ENCODE measurements at places on chromosomes 7 and 10.

DNA sequence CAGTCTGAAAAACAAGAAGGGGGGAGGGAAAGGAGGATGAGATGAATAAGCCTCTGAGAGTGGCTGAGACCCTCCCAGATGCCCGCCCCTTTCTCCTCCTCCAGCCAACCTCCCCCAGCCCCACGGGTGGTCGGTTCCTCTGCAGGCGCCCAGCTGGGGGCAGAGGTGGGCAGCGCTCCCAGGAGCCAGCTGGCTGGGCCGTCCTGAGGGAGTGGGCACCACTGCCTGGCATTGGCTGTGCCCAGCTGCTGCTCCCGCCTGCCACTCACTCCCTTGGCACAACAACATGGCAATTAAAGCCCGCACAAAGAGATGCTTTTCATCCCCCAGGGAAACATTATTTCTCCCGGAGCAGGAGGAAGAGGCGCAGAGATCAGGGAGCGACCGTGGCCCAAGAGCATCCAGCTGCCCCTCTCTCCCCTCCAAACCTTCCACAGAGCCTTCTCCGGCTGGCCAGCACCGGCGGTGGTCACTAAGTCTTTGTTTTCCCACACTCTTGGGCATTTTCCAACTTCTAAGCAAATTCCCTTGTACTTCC lies 107.2 kb downstream of the SPDYE5 start:
- H3K4me3 ChIP-seq = no peak overlapping the region
- H3K27ac ChIP-seq = no peak overlapping the region
- no peaks in the 10 kb centered on the region for H3K36me3 ChIP-seq
- H3K4me1 ChIP-seq = peaks cover 30% of the 10 kb centered on the region

DNA sequence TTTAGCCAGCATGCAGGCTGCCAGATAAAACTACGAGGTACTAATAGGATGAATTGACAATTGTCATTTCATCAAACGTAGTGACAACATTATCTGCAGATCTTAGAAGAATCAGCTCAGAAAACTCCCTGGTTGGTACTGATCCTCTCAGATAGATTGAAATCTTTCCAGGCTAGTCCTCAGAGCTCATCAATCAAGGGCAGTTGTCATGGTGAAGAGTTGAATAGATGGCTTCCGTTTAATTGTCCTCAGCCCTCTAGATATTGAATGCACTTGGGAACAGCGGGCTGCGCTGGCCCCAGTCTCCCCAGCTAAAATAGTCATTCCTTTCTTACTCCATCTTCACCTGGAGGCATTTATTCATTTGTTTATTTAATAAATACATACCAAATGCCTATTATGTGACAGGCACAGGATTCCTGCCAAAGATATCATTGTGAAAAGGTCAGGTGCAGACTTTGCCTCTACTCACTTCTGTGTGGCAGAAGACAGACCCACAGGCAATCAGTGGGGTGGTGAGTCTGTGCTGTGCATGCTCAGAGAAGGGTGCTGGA lies 1081.6 kb downstream of the TYW1 start:
- no peaks in the 10 kb centered on the region for H3K4me1 ChIP-seq
- no peaks in the 10 kb centered on the region for H3K27me3 ChIP-seq
- peaks cover 5% of the 10 kb centered on the region for H3K36me3 ChIP-seq
- DNase-seq = no peak

DNA sequence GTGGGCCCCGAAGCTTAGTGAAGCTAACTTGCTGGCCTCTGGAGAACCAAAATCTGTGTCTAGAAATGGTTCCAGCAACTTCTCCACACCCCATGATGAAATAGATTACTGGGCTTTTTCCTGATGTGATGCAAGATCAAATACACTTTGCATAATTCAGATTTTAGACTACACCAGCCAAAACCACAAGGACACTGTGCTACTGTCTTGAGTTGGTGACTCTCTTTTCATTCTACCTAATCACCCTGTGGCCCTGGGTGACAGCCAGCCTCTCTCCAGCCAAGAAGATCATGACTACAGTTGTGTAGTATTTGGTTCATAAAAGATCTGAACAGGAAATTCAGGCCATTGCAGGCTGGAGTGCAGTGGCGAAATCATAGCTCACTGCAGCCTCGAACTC lies 22.2 kb downstream of the AZGP1 start:
- peak overlapping the region; percentile 82 for H3K27ac ChIP-seq
- peaks cover 20% of the 10 kb centered on the region for H3K27me3 ChIP-seq
- H3K4me1 ChIP-seq = peaks cover 31% of the 10 kb centered on the region
- peak overlapping the region; percentile 65 for H3K4me3 ChIP-seq
- H3K36me3 ChIP-seq = peaks cover 4% of the 10 kb centered on the region

GRCh38 chr7:49014870-49015269 lies 90.5 kb downstream of the CDC14C start:
- no peaks in the 10 kb centered on the region for H3K4me1 ChIP-seq
- no peaks in the 10 kb centered on the region for H3K27me3 ChIP-seq
- H3K27ac ChIP-seq = no peak overlapping the region
- no peak for DNase-seq

GRCh38 chr10:91864744-91865143 lies 44.5 kb downstream of the FGFBP3 start:
- H3K4me3 ChIP-seq = no peak overlapping the region
- H3K36me3 ChIP-seq = peaks cover 8% of the 10 kb centered on the region
- no peak overlapping the region for H3K27ac ChIP-seq
- H3K4me1 ChIP-seq = peaks cover 10% of the 10 kb centered on the region
- DNase-seq = no peak

- no peaks in the 10 kb centered on the region for H3K27me3 ChIP-seq
- no peak overlapping the region for H3K4me3 ChIP-seq
- peaks cover 25% of the 10 kb centered on the region for H3K4me1 ChIP-seq
- DNase-seq = no peak
- H3K27ac ChIP-seq = no peak overlapping the region
- no peaks in the 10 kb centered on the region for H3K36me3 ChIP-seq
Observed at GRCh38 chr7:76428149-76428823, 3.5 kb downstream of the ZP3 start.

DNA sequence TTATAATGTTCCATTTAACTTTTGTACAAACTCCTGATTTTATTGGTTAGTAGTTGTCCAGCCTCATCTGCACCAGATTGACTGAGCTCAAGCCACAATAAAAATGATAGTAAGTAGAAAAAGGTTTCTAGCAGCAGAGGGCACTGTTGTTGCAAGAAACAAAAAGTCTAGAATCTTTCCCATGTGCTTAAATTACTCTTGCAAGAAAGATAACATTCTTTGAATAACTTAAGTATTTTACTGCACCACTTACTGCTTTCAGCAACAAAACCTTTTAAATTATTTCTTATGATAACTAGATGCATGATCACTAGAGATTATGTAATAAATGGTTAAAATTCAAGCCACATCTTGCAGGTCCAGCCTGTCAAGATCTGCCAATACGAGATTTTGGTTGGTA lies 27.0 kb downstream of the LMOD2 start:
- no peak for DNase-seq
- H3K27me3 ChIP-seq = no peaks in the 10 kb centered on the region
- no peak overlapping the region for H3K27ac ChIP-seq
- peaks cover 3% of the 10 kb centered on the region for H3K36me3 ChIP-seq

GRCh38 chr10:59323036-59323459 lies 39.3 kb downstream of the FAM13C start:
- no peak overlapping the region for H3K27ac ChIP-seq
- H3K27me3 ChIP-seq = no peaks in the 10 kb centered on the region
- H3K36me3 ChIP-seq = no peaks in the 10 kb centered on the region
- DNase-seq = no peak

DNA sequence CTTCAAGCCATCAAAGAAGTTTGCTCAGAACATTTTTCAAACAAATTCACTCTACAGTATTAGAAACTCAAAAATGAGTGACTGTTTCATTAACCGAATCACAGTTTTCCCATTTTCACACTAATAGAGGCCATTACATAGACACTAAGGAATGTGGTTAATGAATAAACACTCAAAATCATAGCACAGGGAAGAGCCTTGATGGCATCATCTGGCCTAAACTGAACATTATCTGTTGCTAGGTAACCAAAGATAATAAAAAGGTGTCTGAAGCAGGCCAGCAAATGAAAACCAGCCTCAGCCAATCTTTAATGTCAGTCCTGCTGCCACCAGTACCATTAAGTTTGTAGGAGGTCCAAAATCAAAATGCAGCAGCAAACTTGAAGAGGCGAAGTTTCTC lies 492.4 kb upstream of the STEAP1 start:
- H3K36me3 ChIP-seq = no peaks in the 10 kb centered on the region
- no peak overlapping the region for H3K4me3 ChIP-seq
- no peak overlapping the region for H3K27ac ChIP-seq

DNA sequence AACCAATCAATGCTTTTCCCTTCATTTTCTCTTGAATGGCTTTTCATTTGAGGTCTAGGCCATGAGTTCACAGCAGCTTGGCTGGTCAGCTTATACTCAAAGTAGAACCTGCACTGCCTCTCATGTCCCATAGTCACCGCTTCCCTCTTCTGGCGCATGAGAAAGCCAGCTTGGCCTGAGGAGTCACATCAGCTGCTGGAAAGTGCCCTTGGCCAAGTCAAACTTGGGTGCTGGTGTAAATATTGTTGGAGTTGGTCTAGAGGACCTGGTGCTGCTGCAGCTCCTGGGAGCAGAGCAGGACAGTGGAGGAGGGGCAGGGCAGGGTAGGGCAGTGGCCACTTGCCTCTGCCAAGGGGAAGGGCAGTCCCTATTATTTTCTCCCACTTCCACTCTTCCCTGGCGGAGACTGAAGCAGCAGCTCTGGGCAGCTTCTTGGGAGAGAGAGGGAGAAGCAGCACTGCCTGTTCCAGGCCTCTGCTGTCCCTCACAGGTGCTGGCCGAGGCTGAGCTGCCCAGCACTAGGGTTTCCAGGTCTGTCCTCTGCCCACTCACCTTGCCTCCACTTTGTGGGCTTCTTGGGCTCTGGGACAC lies 12.8 kb downstream of the UBE2D4 start:
- no peak overlapping the region for H3K27ac ChIP-seq
- H3K4me3 ChIP-seq = no peak overlapping the region
- H3K27me3 ChIP-seq = no peaks in the 10 kb centered on the region

- H3K4me1 ChIP-seq = no peaks in the 10 kb centered on the region
- no peak overlapping the region for H3K4me3 ChIP-seq
- no peaks in the 10 kb centered on the region for H3K27me3 ChIP-seq
- peaks cover 4% of the 10 kb centered on the region for H3K36me3 ChIP-seq
- no peak for DNase-seq
Observed at GRCh38 chr7:66296001-66296521, 90.9 kb downstream of the TPST1 start.

- H3K36me3 ChIP-seq = peaks cover 12% of the 10 kb centered on the region
- H3K4me1 ChIP-seq = peaks cover 13% of the 10 kb centered on the region
- H3K27me3 ChIP-seq = peaks cover 10% of the 10 kb centered on the region
- peak; percentile 42 for DNase-seq
- peak within 1 kb of the TSS; percentile 87 for H3K4me3 ChIP-seq
Observed at GRCh38 chr10:119029613-119030420, at the start of gene NANOS1. Gene NANOS1, plus strand, starts transcription at chr10:119029714. Its CDS starts 88 bp downstream, at chr10:119029802.

DNA sequence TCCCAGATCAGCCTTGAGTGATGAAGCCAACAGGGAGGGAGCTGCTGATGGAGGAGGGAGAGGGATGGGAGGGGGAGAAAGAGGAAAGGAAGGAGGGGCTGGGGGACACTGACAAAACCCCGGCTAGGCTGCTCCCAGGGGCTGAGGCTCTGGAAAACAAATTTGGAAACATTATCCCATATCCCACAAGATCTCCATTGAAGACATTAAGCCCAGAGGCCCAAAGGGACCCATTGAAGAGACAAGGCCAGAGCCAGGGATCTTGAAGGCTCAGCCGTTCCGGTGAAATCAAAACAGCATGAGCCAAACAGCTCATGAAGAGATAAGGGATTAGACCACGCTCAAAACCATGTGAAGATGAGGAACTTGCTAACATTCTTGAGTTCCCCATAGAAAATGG lies 184.3 kb upstream of the ITGB1 start:
- no peaks in the 10 kb centered on the region for H3K27me3 ChIP-seq
- DNase-seq = no peak
- no peak overlapping the region for H3K27ac ChIP-seq

DNA sequence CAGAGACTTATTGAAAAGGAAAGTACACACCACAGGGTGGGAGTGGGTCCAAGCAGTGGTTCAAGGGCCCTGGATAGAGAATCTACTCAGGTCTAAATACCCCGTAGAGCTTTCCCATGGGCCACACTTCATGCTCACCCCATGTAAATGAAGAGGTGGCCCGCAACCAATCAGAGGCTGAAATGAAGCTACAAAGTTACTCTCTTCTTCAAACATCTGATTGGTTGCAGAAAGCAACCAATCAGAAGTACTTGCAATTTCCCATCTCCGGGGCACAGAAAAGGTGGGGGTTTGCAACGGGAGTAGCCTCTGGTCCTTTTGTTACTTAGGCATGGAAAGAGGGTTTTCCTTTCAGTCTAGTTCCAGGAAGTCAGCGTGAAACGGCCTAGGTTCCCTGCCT lies 15.2 kb upstream of the GALNTL5 start:
- H3K4me3 ChIP-seq = no peak overlapping the region
- peaks cover 5% of the 10 kb centered on the region for H3K27me3 ChIP-seq
- H3K27ac ChIP-seq = no peak overlapping the region
- DNase-seq = no peak
- H3K36me3 ChIP-seq = peaks cover 2% of the 10 kb centered on the region

DNA sequence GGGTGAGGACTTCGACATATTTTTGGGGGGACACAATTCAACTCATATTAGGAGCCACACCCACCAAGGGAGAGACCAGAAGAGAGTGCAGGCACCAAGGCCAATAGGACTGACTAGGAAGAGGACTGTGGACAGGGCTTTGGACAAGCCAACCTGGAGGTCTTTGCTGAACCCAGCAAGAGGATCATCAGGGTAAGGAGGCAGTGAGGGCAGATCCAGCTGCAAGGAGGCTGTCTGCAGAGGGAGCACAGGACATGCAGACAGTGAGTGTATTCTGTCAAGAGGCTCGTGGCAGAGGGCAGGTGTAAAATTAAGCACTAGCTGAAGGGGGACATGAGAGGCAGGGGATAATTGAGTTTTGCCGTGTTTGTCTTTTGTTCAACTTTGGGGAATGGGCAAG lies 83.4 kb upstream of the MGMT start:
- no peak for DNase-seq
- H3K27ac ChIP-seq = no peak overlapping the region
- peaks cover 7% of the 10 kb centered on the region for H3K27me3 ChIP-seq
- H3K4me3 ChIP-seq = no peak overlapping the region

- H3K27me3 ChIP-seq = no peaks in the 10 kb centered on the region
- no peak overlapping the region for H3K4me3 ChIP-seq
- DNase-seq = no peak
- H3K4me1 ChIP-seq = no peaks in the 10 kb centered on the region
- H3K27ac ChIP-seq = no peak overlapping the region
Observed at GRCh38 chr7:76187272-76187671, 14.4 kb upstream of the SRRM3 start.

DNA sequence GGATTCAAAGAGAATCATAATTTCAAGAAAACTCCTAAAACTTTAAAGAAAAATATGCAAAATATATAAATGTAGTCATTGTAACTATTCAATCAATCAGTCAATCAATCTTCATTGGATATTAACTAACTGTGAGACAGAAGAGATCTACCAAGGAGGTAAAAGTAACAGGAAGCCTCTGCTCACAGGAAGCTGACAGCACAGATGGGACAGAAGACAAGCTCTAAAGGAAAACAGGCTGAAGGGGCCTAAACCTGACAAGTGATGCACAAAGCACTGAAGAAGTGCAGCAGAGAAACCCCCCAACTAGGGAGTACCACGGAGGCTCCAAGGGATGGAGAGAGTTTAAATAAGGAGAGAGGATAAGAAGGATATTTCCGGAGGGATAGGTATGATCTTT lies 173.0 kb downstream of the SKAP2 start:
- no peaks in the 10 kb centered on the region for H3K4me1 ChIP-seq
- H3K36me3 ChIP-seq = no peaks in the 10 kb centered on the region
- H3K4me3 ChIP-seq = no peak overlapping the region
